Fibroblast of upper back skin (primary cell): ENCODE measurements at places on chromosomes 5 and 9.

- DNase-seq, result peak; percentile 33
These were observed 175.3 kb downstream of the SLF1 start for GRCh38 chr5:94793816-94794198.

DNA sequence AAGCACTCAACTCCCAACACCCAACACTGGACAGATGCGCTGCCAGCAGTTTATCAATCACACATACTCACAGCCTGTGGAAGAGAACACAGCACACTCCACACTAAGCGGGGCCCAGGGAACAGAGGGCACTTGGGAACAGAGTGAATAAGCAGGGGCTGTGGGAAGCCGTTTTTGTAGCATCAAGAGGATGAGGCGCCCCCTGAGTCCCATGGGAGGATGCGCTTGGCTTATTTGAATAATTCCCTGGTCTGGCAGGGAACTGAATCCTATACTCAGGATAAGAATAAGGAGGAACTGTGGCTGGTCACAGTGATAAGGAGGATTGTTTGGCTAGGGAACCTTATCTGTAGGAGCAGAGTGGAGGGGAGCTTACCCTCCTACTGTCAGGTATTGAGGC is 96.1 kb upstream of the DNAH5 start:
- DNase-seq, result no peak

DNA sequence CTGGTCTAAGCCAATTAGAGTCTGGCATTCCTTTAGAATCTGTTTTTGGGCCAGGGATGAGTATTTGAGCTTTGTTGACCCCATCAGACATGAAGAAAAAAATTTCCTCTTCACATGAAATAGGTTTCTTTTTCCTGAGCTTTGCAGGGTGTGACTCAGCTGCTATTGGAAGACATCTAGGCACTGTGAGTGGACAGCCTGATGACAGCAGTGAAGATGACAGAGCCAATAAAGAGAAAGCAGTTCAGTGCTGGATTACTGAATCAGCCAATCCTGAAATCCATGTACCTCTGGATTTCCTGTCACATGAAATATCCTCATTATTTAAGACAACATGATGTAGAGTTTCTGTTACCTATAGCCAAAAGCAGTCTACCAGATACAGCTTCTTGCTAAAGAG is 51.3 kb upstream of the GRIA1 start:
- no peak for DNase-seq

- peak; percentile 65 for DNase-seq
These were observed 172.2 kb downstream of the CCDC192 start for GRCh38 chr5:127875235-127876021.

- no peak for DNase-seq
These were observed 246.8 kb upstream of the HAPLN1 start for GRCh38 chr5:83967417-83967816.

GRCh38 chr9:81379655-81380054 is 309.7 kb downstream of the TLE1 start:
- DNase-seq, result peak; percentile 68

GRCh38 chr5:9239071-9239470 is 306.8 kb downstream of the SEMA5A start:
- DNase-seq, result peak; percentile 34

GRCh38 chr5:157608972-157609565 is 33.5 kb upstream of the ADAM19 start:
- no peak for DNase-seq

DNA sequence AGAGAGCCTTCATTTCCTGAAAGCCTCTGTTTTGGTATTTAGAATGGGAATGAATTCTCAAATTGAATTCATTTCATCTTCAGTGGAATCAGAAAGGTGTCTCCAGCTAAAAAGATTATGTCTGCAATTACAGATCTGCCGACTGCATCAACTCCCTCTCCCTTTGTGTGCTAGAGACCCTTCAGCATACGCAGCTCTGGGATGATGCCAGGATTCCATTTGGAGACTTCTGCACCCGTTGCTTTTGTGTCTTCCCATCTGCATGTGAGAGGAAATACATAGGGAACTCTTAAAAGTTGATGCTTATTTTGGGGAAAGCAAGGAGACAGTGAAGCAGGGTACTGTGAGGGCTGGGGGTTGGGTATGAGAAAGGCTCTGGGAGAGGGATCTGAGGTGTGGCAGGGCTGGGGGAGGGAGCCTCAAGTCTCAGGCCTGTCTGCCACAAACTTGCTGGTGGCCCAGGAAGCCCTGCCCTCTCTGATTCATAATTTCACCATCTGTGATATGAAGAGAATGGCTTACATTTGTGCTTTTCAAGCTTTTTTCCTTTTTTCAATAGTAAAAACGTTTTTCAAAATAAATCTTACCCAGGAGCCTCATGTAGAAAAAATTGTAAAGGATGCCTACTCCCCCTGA is 89.7 kb upstream of the SAP30L start:
- DNase-seq, result peak; percentile 71

- no peak for DNase-seq
These were observed 283.3 kb downstream of the SPOCK1 start for GRCh38 chr5:137215780-137216179.

DNA sequence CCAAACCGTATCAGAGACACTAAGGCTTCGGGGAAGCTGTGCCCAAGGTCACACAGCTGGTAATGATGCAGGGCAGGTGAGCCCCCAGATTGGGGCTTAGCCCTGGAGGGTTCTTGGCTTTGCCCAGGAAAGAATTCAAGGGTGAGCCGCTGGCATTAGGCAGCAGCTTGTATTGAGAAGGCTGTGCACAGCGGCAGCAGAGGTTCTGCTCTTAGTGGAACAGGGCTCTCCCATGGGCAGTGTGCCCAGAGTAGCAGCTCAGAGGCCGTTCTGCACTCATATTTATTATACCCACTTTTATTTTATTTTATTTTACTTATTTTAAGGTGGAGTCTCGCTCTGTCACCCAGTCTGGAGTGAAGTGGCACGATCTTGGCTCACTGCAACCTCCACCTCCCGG is 85.8 kb upstream of the IER5L start:
- no peak for DNase-seq

GRCh38 chr5:17412760-17413671 is 85.0 kb upstream of the TAF11L2 start:
- DNase-seq, result no peak

DNA sequence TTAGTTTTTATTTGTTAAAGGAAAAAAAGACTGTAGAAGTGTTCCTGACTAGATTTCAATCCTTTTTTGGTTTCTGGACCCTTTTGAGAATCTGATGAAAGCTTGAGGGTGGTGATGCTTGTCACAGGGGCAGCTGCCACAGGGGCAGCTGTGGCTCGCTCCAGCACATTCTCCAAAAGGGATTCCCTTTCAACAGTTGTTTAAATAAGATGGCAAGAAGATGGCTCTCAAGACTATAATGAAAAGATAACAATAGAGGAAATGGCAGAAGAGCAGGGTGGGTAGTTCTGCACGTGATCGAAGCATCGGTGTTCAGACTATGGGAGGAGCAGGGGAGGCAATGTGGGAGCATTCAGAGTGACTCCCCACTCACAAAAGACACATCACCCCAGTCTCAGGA is 46.5 kb upstream of the TNFAIP8 start:
- DNase-seq, result no peak

DNA sequence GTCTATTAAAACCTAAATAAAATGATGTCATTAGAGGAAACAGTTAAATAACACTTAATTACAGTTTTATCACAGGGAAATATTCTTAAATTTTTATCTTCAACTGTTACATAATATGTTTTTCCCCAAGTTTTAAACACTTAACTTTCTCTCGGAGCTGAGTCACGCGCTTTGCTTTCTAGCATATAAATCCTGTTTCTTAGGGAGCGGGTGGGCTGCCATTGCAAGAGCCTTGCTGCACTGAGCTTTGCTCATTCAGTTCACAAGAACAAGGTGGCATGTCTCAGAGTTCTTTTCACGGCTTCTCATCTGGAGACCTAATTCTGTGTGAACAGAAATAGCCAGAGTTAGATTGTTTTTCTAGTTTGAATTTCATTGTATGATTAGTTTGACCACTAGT is 166.1 kb downstream of the ZSWIM6 start:
- no peak for DNase-seq

- no peak for DNase-seq
These were observed 6.6 kb downstream of the TMEM171 start for GRCh38 chr5:73126957-73127356.

DNA sequence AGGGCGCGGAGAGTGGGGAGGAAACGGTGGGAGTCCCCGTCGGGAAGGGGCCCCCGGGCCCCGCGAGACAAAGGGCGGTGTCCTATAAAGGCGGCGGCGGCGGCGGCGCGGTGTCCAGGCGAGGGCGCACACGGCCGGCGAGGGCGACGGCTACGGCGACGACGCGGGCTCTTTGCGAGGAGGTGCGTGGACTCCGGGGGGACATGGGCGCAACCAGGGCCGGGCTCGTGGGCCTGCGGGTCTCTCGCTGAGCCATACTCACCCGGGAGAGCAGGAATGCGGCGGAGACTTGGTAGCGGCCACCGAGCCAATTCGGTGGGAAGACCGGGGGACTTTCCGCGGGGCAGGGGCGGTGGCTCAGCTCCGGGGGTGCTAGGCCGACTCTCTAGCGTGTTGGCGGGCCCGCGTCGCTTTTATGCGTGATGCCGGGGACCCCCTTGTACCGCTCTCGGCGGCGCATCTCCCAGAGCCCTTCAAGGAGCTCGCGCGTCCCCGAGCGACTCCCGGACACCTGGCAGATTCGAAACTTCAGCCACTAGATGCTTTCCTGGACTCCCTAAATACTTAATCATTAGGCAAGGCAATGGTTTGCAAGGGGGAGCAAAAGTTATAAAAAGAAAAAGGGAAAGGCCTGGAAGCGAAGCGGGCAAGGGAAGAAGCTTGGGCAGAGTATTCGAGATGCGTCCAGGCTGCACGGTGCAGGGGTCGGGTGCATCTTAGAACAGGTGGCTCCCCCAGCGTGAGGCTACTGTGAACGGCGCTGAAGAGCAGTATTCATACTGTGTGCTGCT is 5.9 kb upstream of the TAL2 start:
- no peak for DNase-seq

GRCh38 chr9:6816581-6816980 is 58.8 kb downstream of the KDM4C start:
- DNase-seq, result no peak

DNA sequence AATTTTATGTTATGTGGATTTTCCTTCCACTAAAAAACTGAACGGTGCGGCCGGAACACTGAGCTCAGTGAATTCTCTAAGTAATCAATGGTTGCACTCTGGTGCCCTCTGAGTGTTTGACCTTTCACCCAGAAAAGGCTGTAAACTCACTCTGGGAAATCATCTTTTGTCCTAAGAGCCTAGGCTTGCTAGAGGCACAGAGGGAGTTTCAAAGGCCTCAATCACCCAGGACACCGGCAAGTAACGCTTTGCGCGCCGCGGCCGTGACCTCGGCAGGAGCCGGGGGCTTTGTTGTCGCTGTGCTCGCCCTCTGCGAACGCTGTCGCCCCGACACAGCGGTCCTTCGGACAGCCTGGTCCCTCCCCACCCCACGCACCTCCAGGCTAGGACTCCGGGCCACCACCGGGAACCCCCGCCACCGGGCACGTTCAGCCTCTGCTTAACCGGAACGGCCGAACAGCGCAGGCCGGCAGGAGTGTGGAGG is 703 bp downstream of the ISCA1 start:
- peak; percentile 5 for DNase-seq

DNA sequence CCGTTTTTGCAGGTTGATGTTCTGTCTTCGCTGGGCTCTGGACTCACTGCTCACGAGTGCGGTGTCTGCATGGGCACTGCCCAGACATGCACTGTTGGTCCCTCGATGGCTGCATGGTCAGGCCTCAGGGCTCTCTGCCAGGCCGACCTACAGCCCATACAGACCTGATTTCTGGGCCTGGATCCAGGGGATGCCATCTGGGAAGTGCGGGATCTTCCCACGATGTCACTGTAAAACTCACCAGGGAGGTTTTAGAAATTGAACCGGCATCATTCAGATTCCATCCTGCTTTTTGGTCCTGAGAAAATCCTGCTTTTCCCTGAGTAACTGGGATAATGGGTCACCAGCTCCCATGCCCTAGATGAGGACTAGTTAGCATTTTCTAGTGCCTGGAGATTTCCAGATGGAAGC is 9.1 kb downstream of the S1PR3 start:
- DNase-seq, result no peak

GRCh38 chr9:123400926-123401503 is 45.0 kb downstream of the CRB2 start:
- no peak for DNase-seq

DNA sequence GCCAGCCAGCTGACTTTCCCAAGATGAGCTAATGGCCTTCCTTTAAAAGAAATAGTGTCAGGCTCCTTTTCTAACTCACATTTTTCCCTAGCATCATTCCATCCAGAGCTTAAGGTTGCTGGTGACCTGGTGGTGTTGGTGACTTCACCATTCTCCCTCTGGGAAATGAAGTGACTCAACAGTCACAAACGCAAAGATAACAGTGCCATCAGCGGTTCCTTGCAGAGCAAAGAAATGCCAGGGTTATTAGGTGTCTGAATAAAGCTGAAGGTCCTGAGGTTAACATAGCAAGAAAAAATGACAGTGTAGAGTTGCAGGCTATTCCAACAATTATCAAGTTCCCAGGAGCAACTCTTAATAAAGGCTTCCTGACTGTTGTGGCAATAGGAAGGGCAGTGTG is 111.8 kb upstream of the SLC44A1 start:
- peak; percentile 66 for DNase-seq
